ENCODE measurements at places on chromosomes 1 and 21. TPM values are rescaled to one million over a fixed set of nuclear protein-coding genes. Genes with fewer than 3 reads are reported as not detected.

The NTMT2 gene
- total RNA-seq = not detected

The VANGL2 gene
- total RNA-seq = 13.9 TPM

The SLC1A7 gene
- 0.61 TPM for total RNA-seq

The LAMC2 gene
- total RNA-seq = 49.6 TPM

The OR2L13 gene
- not detected for total RNA-seq

The ZC3H11A gene
- 51.6 TPM for total RNA-seq

The ZNF683 gene
- 0.40 TPM for total RNA-seq

The KTI12 gene
- total RNA-seq = 4.8 TPM

The CD1B gene
- total RNA-seq = not detected

The OLIG1 gene
- total RNA-seq = 1.2 TPM

The FAM110D gene
- total RNA-seq = 3.2 TPM

The LGR6 gene
- 1.3 TPM for total RNA-seq

The C1orf116 gene
- total RNA-seq = 123 TPM

The HSD11B1 gene
- 6.5 TPM for total RNA-seq

The PPM1J gene
- total RNA-seq = 0.64 TPM

The REG4 gene
- total RNA-seq = not detected

The B3GALT2 gene
- 0.61 TPM for total RNA-seq

The S100A9 gene
- total RNA-seq = 394 TPM

The LRRC8C gene
- 11.7 TPM for total RNA-seq

The SPATA46 gene
- not detected for total RNA-seq

The MPL gene
- 0.67 TPM for total RNA-seq

The RHD gene
- total RNA-seq = 2.2 TPM

The TNNI3K gene
- not detected for total RNA-seq

The RIMKLA gene
- total RNA-seq = 0.71 TPM

The CORT gene
- 0.40 TPM for total RNA-seq

The TRIM67 gene
- total RNA-seq = 0.09 TPM

The CD58 gene
- 27.5 TPM for total RNA-seq

The MSH4 gene
- 0.34 TPM for total RNA-seq

The SLC35F3 gene
- 1.4 TPM for total RNA-seq

The NECTIN4 gene
- total RNA-seq = 12.5 TPM

The WASF2 gene
- total RNA-seq = 136 TPM

The AMPD1 gene
- 0.34 TPM for total RNA-seq

The HSPA6 gene
- total RNA-seq = 42.5 TPM

The OR6N1 gene
- 0.80 TPM for total RNA-seq

The UBE4B gene
- 51.0 TPM for total RNA-seq

The LMX1A gene
- total RNA-seq = not detected

The KIF1B gene
- total RNA-seq = 64.0 TPM

The TENT5C gene
- 30.1 TPM for total RNA-seq

The BSND gene
- total RNA-seq = not detected

The CD52 gene
- 6.8 TPM for total RNA-seq

The AJAP1 gene
- 0.77 TPM for total RNA-seq

The PTPRC gene
- 82.9 TPM for total RNA-seq

The FCER1A gene
- not detected for total RNA-seq

The OR2W3 gene
- 2.0 TPM for total RNA-seq

The ASTN1 gene
- total RNA-seq = 0.09 TPM

The UBQLN4 gene
- total RNA-seq = 25.0 TPM

The C1orf87 gene
- total RNA-seq = 13.8 TPM

The NCF2 gene
- total RNA-seq = 99.0 TPM

The CBS gene
- total RNA-seq = 47.7 TPM

The KCNK2 gene
- 0.28 TPM for total RNA-seq
